ENCODE measurements at places on chromosomes 13 and 19.

DNA sequence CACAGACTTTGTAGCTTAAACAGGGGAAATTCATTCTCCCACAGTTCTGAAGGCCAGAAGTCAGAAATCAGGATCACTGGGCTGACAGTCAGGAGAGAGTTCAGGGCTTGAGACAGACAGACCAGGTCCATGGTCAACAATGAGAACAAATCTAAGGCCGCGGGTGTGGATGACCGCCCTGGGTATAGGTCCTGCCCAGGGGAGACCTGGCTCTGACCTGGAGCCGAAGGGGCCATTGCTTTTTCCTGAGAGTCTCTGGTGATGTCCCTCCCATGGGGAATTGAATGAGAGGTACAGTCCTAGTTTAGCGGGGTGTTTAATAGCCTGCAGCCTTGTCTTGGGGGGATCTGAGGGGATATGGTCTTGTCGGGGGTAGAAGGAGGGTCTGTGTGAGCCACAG, 25.2 kb upstream of the FBL start:
- DNase-seq, result no peak

DNA sequence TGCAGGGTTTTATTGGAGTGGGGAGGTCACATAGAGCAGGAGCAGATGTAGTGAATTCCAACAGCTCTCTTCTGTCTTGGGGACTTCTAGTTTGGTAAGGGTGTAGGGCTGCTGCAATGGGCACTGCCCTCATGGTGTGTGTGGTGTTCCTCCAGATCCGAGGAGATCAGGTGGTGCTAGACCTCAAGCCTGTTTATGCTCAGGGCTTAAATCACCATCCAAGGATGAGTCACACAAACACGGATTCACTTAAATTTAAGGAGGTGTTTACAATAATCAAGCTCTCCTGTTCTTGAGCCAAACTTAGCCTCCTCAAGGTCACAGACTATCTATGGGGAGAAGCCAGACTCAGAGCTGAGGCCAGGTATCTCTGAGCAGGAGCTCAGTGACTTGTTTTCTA, 23.0 kb downstream of the HS6ST3 start:
- no peak for DNase-seq

DNA sequence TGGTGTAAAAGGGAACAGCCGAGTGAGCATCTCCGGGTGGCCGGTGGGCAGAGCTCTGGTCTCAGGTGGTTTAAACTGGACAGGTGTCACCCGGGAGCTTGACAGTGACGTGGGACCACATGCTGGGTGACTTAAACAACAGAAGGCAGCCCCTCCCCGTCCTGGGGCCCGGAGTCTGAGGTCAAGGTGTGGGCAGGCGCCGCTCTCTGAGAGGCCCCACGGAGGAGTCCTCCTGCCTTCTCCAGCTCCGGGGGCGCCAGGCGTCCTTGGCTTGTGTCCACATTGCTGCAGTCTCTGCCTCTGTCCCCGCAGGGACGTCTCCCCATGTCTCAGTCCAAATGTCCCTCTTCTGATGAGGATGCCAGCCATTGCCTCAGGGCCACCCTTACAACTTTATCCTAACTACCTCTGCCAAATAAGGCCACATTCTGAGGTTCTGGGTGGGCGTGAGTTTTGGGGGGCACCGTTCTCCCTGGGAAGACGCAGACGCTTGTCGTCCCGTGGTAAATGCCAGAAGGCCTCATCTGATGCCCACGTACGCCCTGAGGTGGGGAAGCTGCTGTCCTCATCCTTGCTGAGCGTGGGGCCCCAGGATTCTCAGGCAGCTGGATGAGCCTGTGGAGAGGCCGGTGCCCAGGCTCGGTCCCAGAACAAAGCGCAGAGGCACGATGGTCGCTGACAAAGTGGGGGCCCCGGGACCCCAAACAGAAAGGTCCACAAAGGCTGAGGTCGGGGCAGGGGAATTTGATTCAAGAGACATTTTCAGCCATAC, 12.9 kb downstream of the GZMM start:
- no peak for DNase-seq

DNA sequence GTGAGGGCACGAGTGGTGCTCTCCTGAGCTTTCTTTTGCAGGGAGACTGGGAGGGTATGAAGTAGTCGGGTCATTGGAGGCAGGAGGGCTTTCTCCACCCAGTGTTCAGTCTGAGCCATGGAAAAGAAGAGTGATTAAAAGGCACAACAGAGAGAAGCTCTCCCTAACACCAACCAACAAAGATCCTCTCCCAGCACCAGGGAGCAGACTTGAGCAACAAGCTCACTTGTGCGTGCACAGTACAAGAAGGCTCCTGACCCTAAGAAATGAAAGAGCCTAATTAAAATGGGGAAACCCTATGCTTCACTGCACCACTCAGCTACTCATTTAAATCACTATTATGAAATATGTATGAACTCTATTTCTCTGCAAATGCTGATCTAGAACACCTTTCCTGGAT, 276.3 kb upstream of the SOX21 start:
- DNase-seq, result no peak

GRCh38 chr19:33638167-33639034, 16.6 kb downstream of the CHST8 start:
- DNase-seq, result no peak

GRCh38 chr19:38044267-38045111, 137.5 kb downstream of the SIPA1L3 start:
- DNase-seq, result peak; percentile 77

DNA sequence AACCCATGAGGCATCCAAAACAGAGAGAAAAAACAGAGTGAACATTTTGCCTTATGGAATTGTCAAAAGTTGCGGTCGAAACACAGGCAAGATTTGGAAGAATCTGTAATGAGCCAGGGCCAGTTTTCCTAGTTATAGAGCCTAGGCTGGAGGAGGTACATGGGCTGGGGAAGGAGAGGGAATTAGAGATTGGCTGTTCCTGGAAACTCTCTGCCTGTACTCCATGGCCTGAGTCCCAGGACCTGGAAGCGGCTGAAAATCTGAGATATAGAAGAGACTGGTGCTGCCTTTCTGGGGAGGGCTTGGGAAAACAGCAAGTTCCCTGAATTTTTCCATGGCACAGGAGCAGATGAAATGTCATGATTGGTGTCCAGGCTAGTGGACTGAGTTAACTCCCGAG, 122.8 kb upstream of the KLF12 start:
- DNase-seq, result no peak

GRCh38 chr13:105846923-105847322, 688.5 kb downstream of the EFNB2 start:
- no peak for DNase-seq

DNA sequence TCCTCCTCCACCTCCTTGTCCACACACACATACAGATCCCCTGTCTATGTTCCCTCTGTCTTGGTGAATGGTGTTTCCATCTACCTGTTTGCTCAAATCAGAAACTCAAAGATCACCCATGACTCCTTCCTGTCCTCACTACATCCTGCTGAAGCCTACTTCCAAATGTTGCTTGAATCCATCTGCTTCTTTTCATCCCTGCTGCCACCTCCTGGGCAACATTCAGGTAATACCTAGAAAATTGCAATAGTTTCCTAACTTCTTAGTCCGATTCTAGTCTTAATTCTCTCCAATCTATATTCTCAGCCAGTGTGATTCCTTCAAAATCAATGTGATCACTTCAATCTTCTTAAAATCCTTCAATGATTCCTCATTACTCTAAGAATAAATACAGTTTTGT, 155.5 kb upstream of the STARD13 start:
- peak; percentile 23 for DNase-seq

DNA sequence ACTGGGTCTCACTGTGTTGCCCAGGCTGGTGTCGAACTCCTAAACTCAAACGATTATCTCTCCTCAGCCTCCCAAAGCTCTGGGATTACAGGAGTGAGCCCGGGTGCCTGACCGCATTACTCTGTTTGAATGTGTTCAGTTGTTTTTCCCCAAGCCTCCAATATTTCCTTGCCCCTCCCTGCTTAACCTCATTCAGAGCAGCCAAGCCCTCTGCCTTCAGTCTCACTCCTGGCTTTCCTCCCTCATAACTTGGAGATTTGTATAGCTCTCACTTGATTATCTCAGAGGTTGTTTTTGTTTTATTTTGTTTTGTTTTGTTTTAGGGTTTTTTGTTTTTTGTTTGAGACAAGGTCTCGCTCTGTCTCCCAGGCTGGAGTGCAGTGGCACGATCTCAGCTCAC, 11.4 kb downstream of the EPHX3 start:
- no peak for DNase-seq

GRCh38 chr19:32273483-32273882, 71.9 kb upstream of the ZNF507 start:
- no peak for DNase-seq

DNA sequence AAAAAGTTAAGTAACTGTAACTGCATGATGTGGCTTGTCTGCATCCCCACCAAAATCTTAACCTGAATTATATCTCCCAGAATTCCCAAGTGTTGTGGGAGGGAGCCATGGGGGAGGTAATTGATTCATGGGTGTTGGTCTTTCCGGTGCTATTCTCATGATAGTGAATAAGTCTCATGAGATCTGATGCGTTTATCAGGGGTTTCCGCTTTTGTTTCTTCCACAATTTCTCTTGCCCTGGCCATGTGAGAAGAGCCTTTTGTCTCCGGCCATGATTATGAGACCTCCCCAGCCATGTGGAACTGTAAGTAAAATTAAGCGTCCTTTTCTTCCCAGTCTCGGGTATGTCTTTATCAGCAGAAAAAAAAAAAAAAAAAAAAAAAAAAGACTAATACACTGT, 385.8 kb downstream of the SLITRK1 start:
- DNase-seq, result no peak
